ENCODE measurements at places on chromosomes 11 and 22. TPM values are rescaled to one million over a fixed set of nuclear protein-coding genes. Genes with fewer than 3 reads are reported as not detected.

DNA sequence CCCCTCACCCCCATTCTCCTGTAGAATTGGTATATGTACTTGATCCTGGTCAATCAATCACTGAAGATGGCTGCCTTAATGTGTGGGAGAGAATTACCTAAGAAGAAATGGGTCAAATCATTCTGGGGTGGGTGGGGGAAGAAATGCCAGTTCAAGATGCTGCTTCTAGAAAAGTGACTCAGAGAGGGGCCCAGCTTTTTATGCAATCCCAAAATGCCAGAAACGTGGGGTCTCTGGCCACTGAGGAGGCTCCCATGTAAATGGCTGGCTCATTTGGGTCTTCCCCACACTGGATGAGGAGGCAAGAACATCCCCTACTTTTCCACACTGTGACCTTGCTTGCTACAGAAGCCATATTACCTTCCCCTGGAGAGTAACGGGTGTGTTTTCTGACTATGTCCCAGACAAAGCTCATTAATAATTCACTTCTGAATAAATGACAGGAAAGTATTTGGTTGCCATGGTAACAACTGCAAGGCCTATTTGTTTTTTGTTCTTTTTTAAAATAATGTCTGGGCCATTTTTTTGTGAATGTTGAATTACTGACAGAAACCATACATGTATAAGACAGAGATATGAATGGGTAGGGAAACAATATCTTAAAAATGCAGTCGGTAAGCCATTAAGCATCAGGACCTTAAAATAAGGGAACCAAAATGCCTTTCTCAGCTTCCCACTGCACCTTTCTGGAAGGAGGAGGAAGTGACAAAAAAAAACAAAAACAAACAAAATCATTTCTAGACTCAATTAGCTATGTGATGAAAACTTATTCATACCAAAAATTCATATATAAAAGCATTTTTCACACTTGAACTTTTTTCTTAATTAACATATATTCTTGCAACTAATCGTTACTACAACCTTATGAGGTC is 32.0 kb downstream of the SLC1A2 start:
- no peak for DNase-seq

DNA sequence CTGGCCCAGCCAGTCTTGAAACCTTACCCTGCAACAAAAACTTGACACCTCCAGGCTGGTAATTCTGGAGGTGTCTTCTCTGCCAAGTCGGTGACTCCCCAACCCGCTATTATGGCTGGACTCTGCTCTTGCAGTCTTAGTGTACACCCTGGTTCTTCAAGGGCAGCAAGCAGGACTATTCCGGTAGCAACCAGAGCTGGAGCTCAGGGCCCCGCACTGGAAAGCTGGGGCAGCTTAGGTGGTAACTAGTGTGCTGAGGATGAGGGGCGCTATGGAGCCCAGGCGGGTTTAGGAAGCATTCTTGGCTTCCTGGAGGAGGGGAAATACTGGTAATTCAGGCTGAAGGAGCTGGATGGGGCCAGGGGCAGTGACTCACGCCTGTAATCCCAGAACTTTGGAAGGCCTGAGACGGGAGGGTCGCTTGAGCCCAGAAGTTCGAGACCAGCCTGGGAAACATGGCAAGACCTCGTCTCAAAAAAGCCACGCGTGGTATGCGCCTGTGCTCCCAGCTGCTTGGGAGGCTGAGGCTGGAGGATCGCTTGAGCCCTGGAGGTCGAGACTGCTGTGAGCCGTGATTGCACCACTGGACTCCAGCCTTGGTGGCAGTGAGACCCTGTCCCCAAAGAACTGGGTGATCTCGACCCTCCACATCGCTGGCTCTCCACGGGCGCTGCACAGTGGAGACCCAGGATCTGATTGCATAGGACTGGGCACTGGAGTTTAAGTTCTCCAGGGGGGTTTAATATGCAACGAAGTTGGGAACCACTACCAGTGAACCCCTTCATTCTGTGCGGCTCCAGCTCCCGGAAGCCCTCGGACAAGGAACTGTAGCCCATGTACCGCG is 10.6 kb upstream of the AIFM3 start:
- peak; percentile 76 for DNase-seq

DNA sequence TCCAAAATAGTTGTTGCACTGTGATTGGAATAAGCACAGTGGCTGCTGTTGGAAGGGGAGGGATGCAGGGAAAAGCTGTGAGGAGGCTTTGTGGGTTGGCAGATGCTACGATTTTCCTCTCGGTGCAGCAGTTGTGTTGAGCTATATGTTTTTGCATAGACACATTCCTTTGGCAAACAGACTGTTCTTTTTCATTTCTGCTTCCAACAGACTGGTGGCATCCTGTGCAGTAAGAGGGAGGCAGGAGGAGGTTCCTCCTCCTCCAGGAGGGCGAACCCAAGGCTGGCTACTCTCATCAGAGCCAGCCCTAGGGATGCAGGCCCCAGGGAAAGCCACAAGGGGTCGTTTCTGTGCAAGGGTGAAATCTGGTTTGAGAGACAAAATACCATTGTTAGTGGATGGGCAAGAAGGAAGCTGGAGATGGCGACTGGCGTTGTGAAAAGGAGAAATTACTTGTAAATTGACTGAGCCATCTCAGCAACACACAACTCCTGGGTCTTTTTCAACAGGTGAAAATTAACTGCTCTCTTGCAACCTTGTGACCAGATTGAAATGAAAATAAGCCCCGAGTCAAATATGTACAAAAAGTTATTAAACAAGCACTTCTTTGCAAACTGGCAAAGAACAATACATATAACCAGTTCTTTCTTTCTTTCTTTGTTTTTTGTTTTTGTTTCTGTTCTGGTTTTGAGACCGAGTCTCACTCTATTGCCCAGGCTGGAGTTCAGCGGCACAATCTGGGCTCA is 26.5 kb upstream of the UBASH3B start:
- DNase-seq: peak; percentile 76

DNA sequence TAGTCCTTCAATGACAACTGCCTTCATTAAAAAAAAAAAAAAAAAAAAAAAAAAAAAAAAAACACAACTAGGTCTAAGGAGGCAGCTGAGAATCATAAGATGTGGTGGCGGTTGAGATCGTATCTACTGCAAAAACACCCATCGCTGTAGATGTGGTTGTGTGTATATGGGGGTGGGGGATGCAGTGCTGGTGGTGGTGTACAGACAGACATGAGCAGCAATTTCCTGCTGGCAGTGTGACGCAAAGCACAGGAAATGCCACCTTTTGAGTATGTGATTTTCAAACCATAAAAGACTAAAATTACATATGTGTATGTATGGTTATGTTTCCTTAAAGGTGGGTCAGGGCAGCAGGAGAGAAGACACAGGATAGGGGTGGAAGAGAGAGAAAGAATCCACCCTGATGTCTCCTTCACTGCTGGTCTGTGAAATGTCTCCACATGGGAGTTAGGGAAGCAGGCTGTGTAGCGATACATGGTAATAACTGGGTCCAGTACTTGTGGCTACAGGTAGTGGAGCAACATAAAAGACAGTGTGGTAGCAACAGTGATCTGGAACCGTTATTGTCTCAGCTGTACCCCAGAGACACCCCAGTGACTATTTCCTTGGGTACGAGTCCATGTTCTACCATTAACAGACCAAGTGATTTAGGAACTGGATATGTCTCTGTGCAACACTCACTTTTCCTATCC is 57.9 kb downstream of the SYTL2 start:
- no peak for DNase-seq

- DNase-seq: no peak
Observed at GRCh38 chr11:96159968-96160367, 183.0 kb downstream of the MAML2 start.

The LRRN4CL gene
- total RNA-seq: 0.14 TPM

GRCh38 chr11:133636711-133637355 is 104.5 kb upstream of the OPCML start:
- DNase-seq: peak; percentile 34

DNA sequence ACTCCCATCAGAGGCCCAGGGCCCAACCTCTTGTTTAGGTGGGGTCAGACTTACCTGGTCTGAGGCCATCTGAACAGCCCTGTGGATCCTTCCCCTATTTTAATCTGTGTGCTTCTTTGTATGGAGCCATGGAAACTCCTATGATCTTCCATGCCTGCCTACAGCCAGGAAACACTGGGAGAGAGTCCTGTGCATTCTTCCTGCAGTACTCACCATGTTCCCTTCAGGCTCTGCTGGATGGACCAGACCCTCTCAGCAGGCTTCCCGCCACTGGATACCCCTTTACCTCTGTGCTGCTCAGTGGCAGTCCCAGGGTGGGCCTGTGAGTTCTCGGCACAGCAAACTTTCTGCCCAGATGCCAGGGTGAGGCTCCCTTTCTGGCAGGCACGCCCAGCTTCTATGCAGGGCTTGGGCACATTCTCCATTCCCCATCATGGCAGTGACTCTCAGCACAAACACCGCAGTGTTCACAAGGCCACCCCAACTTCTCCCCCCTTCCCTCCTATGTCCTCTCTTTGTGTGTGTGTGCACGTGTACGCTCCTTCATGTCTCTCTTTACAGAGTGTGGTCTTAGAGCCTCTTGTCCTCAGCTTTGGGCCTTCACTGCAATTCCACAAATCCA is 34.8 kb downstream of the NEU3 start:
- DNase-seq: no peak

- DNase-seq: no peak
Observed at GRCh38 chr11:119468511-119468910, 45.5 kb upstream of the THY1 start.

GRCh38 chr11:6403539-6403938 is 13.3 kb downstream of the SMPD1 start:
- no peak for DNase-seq

DNA sequence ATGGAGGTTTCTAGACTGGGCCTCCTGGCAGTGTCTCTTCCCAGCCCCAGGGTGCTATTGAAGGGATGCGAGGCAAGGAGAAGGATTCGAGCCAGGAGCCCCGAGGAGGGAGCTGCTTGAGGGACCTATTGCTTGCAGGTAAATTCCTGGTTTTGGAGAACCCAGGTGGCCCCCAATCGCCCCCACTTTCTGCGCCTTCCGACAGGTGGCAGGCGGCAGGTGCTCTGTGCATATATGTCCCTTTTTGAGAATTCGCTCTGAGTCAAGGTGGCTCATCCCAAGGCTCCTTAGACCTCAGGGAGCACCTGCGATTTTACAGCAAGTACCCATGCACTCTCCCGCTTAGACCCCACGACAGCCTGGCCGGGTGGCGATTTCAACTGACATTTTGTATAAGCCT is 40.3 kb upstream of the SHISAL1 start:
- peak; percentile 47 for DNase-seq

DNA sequence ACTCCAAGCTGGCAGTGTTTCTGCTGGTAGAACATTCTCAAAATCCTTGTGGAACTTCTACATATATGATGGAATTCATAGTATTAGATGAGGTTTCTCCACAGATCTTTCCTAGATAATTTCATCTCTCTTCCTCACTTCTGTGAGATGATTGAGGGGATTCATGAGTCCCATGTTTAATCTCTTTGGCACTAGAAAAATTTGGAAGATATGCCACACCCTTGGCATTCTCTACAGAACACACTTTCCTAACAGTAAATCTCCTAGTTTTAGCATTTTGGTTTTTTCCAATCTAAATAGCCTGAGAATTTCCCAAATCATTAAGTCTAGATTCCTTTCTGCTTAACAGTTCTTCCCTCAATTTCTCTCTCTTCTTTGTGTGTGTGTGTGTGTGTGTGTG is 35.3 kb downstream of the MED15 start:
- no peak for DNase-seq

GRCh38 chr11:61924064-61924455 is 6.7 kb upstream of the RAB3IL1 start:
- DNase-seq: no peak

The MS4A15 gene
- total RNA-seq: 0.10 TPM

DNA sequence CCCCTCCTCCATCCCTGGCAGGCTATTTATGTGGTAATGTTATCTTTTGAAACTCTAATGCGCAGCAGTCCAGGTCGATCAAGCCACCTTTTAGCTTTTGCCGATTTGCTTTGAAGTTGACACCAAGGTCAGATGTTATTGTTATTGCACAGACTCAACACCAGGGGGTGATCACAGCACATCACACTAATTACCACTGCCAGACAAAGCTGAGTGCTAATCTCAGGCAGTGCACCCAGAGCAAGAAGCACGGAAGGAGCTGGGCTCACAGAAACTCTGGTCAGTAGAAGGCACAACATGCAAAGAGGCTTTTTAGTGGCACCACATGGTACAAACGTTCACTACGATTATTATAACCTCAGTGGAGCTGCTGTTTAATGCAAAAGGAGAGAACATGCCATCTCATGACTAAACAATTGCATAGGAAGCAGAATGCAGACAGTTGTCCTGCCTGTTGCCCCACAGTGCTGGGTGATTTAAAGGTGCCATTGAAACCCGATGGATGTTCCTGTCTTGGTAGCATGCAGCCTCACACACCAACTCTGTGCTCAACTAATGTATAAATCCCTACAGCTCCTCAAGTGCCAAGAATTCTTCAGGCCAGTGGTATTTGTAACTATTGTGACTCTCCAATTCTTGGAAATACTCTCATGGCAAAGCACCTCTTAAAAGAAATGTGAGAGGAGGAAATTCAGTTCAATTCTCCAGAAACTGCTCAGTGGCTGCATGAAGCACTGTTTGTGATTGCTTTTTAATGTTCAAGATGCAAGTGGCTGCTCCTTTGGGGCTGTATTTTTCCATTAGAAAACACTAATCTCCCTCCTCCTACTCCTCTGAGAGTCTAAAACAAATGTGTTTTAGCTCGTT is 353.9 kb upstream of the DDI1 start:
- peak; percentile 23 for DNase-seq

DNA sequence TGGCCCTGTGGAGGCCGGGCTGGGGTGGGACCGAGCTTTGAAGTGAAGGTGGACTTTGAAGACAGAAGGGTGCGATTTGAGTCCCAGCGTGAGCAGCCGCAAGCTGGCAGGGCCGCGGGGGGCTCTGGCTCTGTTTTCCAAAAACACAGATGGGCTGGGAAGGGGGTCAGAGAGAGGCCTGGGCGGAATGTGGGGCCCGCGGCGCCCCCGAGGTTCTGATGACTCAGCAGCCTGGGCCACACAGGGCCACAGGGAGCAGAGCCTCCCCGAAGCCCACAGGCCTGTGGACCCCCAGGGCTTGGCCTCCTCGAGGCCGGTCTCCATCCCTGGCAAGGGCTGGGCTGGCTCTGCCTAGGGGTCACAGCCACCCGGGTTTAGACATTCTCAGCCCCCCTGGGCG is 6.1 kb downstream of the INS start:
- DNase-seq: no peak

- no peak for DNase-seq
Observed at GRCh38 chr22:25475257-25476022, 89.0 kb upstream of the GRK3 start.

- DNase-seq: no peak
Observed at GRCh38 chr22:26891429-26891828, 234.0 kb downstream of the MIAT start.
